Umbilical cord (tissue), 2 donors: ENCODE measurements at places on chromosomes 11 and 22. TPM values are rescaled to one million over a fixed set of nuclear protein-coding genes. Genes with fewer than 3 reads are reported as not detected.

SLC17A6 gene
- total RNA-seq = 7.0 TPM

WT1 gene
- 0.48 TPM for total RNA-seq

SPI1 gene
- total RNA-seq = 8.2 TPM

- no peak for DNase-seq
These were observed 163.6 kb downstream of the NTM start for GRCh38 chr11:131533998-131534397.

GRCh38 chr11:72642884-72643522 lies 31.2 kb downstream of the PDE2A start:
- DNase-seq = peak; percentile 45

GRCh38 chr11:63918507-63919191 lies 1.7 kb upstream of the RCOR2 start:
- peak; percentile 87 for DNase-seq

DNA sequence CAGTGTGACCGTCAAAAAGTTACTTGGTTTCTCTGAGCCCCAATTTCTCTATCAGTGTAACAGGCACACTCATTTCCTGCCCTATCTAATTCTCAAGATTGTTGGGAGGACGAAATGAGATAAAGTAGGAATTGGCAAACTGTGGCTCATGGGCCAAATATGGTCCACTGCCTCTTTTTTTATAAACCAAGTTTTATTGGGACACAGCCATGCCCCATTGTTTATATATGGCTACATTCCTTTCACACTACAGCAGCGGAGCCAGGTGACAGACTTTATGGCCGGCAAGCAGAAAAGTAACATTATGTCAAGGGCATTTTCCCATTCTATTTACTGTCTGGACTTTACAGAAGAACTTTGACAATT lies 116.7 kb upstream of the TIMP3 start:
- no peak for DNase-seq

- DNase-seq = peak; percentile 11
These were observed 68.5 kb downstream of the ARFGAP2 start for GRCh38 chr11:47108214-47108613.

GRCh38 chr11:134572741-134573675 lies 161.0 kb upstream of the B3GAT1 start:
- DNase-seq = no peak

DNA sequence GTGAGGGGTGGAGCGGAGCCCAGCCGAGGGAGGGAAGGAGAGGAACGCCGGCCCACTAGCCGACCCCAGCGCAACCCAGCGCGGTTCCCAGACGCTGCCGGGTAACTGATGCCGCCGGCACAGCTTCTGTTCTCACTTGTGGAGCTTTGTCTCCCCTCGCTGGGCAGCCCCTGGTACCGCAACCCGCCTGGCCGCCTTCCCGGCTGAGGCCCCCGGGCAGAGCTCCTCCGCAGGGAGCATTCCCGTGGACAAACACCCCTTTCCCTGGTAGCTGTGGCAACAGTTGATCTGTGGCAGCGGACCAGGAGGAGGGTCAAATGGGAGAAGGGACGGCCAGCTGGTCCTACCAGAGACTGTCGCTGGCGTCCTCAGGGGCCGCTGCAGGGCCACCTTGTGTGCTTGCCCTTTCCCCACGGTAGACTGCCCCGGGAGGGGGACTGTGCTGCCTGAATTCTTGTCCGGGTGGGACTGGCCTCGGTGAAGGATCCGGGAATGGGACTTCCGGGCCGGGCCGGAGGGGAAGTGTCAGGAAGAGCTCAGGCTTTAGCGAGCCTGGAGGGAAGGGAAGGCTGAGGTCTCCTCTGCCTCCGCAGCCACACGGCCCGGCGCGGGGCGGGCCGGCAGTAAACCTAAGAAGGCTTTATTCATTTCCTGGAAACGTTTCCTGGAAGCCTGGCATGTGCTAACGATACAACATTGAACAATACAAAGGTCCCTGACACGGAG lies 468.0 kb downstream of the OPCML start:
- DNase-seq = peak; percentile 90

DNA sequence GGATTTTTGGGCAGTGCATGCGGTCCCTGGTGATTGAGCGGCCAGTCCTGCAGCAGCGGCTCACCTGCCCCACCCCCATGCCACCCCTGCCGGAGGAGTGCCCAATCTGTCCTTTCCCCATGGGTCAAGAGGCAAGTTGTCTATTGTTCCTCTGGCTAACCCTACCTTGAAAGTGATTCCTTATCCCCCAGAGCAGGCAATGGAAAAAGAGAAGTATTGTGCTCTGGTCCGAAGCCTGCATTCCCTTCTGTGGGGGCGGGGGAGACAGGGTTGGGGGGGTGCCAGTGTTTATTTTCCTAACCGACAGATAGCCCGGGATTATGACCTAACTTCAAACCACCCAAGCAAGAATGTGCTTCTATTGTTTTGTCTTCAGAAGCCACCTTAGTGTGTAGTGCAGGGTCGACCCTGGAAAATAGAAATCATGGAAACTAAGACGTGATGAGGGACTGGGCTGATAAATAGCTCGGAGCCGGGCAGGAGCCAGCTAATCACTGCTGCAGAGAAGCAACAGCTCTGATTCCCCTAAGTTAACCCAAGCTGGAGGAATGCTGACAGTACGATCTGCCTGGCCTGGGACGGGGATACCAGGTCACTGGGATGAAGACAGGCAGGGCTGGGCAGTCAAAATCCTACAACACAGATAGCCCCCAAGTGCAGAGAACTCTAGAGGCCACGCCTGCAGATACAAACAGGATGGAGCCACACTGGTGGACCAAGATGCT lies 38.7 kb upstream of the ATXN10 start:
- DNase-seq = no peak

DNA sequence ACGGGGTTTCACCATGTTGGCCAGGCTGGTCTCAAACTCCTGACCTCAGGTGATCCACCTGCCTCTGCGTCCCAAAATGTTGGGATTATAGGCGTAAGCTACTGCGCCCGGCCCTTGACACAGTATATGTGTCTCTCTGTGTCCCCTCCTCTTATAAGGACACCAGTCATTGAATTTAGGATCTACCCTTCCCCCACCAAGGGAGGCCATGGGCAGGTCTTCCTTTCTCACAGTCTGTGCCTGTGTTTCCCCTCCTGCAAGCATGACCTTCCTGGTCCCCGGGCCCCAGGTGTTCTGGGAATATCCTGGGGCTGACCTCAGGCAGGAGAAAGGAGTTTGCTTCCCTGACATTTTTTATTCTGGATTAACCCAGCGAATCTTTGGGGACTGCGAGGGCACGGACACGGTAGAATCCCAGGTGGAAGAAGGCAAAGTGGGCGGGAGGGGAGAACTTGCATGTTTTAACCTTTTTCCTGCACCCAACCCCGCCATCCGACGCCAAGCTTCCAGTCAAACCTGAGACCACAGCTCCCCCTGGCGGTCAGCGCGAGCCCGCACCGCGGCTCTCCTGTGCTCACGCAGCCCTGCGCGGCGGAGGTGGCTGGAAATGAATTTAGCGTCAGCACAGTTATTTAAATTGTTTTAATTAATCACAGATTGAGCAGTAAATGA lies 42.1 kb upstream of the ISX start:
- DNase-seq = peak; percentile 27

- no peak for DNase-seq
These were observed 2.4 kb downstream of the BRSK2 start for GRCh38 chr11:1392111-1392510.

SLC22A6 gene
- not detected for total RNA-seq

DNA sequence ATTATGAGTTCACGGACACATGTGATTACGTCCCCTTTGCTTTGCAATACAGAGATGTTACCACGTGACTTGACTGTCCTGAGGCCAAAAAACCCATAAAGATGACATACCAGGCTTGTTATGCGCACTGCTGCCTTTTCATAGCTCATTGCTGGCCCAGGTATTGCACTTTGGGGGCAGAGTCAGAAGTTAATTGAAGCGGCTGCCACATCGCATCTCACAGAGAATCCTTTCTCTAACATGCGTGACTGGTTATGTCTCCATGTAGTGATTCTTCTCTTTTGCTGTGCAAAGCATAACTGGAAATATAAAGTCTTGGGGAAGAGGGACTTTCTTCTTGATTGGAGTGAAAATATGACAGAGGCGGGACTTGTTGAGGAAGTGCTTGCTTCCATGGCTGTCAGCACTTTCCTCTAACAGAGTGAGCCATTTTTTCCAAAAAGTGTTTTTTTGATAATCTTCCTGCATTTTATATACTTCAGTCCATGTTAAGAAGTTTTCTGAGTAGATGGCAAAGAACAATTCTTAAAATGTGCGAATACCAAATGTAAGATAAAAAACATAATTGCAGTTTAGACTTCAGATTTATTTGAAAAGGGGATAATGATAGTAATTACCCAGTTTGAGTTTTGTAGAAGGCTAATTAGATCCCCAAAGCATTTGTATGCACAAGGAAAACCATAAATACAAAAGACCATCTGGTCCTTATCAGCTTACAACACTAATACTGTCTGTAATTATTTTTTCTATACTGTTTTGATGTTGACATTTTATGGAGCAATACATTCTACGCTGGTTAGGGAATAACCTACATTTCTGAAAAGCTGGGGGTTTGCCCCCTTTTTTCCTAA lies 324.6 kb upstream of the MTNR1B start:
- no peak for DNase-seq

GRCh38 chr22:42680648-42681047 lies 31.5 kb upstream of the CYB5R3 start:
- no peak for DNase-seq

DNA sequence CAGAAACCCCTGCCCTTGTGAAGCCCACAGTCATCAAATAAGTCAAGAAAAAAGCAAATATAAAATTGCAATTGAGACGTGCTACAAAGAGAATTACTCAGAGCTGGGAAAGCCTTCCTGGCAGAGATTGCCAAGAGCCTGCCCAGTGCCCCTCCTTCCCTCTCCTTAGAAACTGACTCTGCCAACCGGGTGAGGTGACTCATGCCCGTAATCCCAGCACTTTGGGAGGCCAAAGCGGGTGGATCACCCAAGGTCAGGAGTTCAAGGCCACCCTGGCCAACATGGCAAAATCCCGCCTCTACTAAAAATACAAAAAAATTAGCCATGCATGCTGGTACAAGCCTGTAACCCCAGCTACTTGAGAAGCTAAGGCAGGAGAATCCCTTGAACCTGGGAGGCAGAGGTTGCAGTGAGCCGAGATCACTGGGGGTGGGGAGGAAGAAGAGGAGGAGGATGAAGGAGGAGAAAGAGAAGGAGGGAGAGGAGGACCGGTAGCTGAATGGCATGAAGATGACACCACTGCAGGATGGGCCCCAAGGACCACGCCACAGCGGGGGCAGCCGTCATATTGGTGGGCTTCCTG lies 76.1 kb upstream of the RTL6 start:
- DNase-seq = peak; percentile 73

DNA sequence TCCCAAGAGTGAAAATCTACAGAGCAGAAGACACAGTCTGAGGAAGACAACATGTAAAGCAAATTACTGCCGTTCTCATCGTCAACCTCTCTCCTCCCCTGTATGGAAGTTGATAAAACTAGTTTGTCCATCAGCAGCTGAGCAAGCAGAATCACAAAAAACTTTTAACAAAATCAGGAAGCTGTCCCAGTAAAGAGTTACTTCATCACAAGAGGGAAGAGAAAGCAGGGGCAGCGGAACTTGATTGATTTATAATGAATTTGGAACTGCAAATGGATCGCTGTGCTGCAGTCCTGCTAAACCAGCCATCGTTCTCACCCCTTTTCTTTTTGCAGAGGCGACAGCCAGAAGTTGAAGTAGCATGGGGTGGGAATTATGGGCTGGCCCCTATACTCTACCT lies 13.7 kb upstream of the UCP3 start:
- DNase-seq = no peak

GRCh38 chr11:116603728-116604323 lies 169.0 kb downstream of the BUD13 start:
- DNase-seq = no peak

GRCh38 chr22:40524392-40525249 lies 111.9 kb downstream of the MRTFA start:
- DNase-seq = no peak

MRTFA gene
- total RNA-seq = 85.2 TPM

- peak; percentile 91 for DNase-seq
These were observed 56.9 kb downstream of the PACS1 start for GRCh38 chr11:66126808-66127555.

SLC16A8 gene
- not detected for total RNA-seq

DNA sequence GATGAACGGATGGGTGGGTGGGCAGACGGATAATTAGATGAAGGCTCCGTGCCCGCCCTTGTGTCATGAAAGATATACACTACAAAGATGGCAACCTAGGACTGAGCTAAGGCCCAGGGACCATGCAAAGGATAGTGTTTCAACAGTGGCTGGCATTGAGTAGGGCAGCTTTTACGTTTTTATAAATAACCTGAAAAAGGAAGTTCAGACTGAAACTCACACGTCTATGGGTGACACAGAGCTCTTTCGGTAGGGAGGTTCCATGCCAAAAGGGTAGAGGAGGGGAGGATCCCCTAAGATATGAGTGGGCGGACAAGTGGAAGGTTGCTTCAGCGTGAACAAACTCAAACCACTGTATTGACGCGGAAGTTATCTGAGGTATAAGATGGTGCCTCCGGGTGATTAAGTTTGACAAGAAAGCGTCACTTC lies 90.5 kb downstream of the UBASH3B start:
- no peak for DNase-seq

GRCh38 chr11:30811226-30811755 lies 225.1 kb upstream of the MPPED2 start:
- DNase-seq = no peak

CST6 gene
- total RNA-seq = 4.6 TPM

GRCh38 chr11:47464483-47464882 lies 15.5 kb upstream of the RAPSN start:
- DNase-seq = no peak

DNA sequence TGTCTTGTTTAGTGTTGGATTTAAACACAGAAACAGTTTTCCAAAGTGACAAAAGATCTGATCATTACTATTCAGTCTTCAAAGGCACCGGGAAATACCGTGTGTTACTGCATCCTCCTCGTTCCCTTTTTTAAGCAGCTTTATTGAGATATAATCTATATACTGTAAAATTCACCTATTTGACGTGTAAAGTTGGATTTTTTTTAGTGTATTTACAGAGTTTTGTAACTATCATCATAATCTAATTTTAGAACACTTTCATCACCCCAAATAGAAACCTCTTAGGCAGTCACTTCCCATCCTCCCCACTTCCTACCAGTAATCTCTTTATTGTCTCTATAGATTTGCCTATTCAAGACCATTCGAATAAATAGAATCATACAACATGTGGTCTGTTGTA lies 1.4 kb downstream of the ANO5 start:
- no peak for DNase-seq
